ENCODE measurements at places on chromosomes 3 and 15. TPM values are rescaled to one million over a fixed set of nuclear protein-coding genes. Genes with fewer than 3 reads are reported as not detected.

Gene CHRNA5
- 11.4 TPM for total RNA-seq

Gene P2RY12
- 17.5 TPM for total RNA-seq

- no peak for DNase-seq
Measured at GRCh38 chr3:179603321-179603720, 1.1 kb downstream of the MRPL47 start.

DNA sequence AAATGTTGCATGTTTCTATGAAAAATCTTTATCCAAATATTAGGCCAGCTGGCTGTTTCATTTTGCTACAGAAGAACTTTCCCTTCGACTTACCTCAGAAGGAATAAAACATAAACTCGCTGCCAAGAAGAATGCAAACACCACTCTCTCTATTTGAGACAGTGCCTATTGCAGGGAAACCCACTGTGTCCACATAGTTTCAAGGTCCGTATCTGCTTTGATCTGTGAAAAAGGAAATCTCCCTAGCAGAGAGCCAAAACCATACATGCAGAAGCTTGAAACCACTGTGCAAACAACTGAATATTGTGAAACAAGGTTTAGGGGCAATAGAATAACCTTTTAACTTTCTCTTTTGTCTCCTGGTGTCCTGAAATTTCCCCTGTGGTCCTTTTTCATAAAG lies 35.0 kb upstream of the CAPN7 start:
- DNase-seq = no peak

DNA sequence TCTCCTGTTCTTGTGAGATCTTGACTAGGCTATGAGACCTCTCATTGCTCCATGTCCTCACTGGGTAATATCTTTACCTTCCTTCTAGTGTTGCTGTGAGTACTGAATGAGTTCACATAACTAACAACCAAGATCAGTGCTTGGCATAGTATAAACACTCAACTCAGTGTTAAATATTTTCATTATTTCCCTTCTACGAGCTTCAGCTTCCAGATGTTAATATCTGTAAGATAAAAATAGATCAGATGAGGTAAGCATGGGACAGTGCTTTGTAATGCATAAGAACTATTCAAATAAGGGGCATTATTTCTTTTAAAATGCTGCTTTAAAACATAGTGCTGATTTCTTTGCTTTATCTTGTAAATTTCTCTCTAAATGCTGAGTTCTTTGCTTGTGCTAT lies 130.8 kb downstream of the DIPK2A start:
- DNase-seq = no peak

GRCh38 chr3:9703736-9704346 lies at the start of gene CPNE9:
Gene CPNE9 (plus strand): TSS chr3:9703833. CDS start chr3:9703997, 164 bp downstream.
- peak; percentile 38 for DNase-seq

GRCh38 chr3:119221779-119222320 lies 18.8 kb downstream of the B4GALT4 start:
- DNase-seq = no peak

- DNase-seq = no peak
Measured at GRCh38 chr3:134903837-134904236, 108.8 kb downstream of the EPHB1 start.

- DNase-seq = no peak
Measured at GRCh38 chr15:100762913-100763834, 116.5 kb upstream of the ALDH1A3 start.

DNA sequence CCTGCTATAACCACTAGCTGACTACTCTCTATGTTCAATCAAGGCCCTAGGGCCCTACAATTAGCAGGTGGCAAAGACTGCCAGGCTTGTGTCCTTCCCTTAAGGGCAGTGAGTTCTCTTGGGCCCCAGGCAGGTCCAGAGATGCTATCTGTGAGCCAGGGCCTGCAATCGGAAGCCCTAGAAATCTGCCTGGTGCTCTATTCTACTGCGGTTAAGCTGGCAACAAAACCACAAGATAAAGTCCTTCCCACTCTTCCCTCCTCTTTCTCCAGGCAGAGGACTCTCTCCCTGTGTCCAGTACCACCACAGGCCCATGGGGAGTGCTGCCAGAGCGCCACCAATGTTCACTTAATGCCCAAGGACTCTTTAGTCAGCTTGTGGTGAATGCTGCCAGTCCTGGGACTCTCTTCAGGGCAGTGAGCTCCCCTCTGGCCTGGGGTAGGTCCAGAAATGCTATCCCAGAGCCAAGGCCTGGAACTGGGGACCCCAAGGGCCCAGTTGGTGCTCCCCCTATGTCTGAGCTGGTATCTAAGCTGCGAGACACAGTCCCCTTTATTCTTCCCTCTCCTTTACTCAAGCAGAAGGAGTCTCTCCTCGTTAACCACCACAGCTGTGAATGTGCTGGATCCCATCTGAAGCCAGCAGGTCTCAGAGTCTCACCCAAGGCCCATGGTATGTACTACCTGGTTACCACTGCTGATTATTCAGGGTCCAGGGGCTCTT lies 34.7 kb downstream of the XXYLT1 start:
- DNase-seq = no peak

DNA sequence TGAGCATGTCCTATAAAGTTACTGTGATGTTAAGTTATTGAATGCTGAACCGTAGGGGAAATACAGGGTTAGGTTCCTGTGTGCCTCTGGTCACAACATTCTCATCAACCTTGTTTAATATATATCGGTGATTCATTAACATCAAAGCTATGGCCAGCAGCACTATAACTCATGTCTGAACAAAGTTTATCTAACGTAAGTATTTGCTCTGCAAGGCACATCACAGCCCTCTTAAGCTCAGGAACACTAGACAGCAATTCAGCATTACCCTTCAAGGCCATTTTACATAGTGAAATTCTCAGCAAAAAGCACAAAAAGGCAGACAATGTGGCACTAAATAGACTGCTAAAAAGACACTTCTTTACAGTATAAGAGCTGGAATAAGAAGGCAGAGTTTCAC lies 48.2 kb upstream of the FNDC3B start:
- DNase-seq = no peak

- DNase-seq = no peak
Measured at GRCh38 chr3:191139736-191140135, 59.3 kb upstream of the OSTN start.

DNA sequence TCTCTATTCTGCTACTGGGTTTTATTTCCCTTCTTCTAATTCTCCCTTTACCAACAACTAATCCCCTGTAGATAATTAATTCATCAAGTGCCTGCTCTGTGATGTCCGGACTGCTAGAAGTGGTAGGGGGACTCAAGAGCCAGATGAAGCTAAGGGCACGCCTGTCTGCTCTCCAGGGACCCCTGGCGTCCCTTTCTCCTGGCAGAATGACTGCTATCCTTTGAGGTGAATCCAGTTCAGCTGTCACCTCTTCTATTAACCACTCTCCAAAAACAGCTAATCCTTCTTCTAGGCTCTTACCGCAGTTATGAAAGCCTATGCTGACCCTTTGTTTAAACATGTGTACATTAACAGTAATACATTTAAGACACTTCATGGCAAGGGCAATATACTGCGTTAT lies 1.4 kb upstream of the CHRNA7 start:
- DNase-seq = no peak

GRCh38 chr3:29486096-29486495 lies 205.2 kb downstream of the RBMS3 start:
- DNase-seq = no peak

Gene GMNC
- total RNA-seq = 0.41 TPM

DNA sequence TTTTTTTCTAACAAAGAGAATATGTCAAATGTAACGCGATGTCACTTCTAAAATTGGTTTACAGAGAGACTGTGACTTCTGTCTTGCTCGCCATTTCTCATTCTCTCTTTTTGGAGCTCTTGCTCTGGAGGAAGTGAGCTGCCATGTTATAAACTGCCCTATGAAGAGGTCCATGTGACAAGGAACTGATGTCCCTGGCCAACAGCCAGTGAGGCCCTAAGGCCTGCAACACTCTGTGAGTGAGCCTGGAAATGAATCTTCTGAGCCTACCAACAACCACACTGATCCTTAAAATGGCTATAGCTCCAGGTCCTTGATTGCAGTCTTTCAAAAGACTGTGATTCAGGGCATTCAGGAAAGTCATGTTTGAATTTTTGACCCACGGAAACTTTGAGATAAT lies 49.9 kb downstream of the NMD3 start:
- DNase-seq = no peak

Gene AHSG
- not detected for total RNA-seq

- no peak for DNase-seq
Measured at GRCh38 chr3:99720985-99721632, 82.7 kb downstream of the COL8A1 start.
